ENCODE measurements at places on chromosomes 7 and 10. TPM values are rescaled to one million over a fixed set of nuclear protein-coding genes. Genes with fewer than 3 reads are reported as not detected.

Gene WNT8B
- 0.15 TPM for polyA plus RNA-seq

Gene POLR1F
- 15.9 TPM for polyA plus RNA-seq

Gene CLRN3
- polyA plus RNA-seq = not detected

Gene ETV1
- polyA plus RNA-seq = 32.8 TPM

DNA sequence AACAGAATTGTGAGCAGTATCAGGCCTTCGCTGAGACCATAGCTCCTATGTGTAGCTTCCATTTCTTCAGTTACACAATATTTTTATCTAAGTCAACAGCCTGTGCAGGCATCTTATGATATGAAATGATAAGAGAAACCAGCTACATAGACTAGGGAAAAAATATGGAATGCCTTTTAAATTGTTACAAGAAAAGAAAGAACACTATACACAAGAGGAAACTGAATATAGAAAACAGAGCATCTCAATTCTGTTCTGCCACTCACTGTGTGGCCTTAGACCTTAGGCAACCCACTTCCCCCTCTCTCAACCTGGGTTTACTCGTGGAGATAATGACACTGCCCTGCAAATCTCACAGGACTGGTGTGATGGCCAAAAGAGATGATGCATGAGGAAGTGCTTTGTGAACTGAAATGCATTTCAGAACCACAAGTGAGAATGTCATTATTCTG is 132.9 kb downstream of the LRRN3 start:
- DNase-seq = no peak

DNA sequence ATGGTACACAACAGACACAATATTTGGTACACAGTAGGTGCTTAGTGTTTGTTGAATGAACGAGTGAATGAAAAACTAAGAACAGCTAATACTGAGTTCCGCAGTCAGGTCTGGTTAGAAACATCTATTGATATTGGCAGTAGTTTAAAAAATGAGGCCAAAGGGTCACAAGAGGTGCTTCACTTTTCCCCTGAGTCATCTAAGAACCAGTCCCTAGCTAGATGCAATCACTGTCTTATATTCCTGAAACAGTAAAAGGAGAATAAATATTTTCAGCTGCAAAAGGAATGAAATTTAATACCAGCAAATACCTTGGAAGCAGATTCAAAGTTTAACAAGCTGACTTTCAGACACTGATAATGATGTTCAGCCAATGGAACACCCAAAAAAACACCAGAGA is 54.5 kb downstream of the SCRN1 start:
- DNase-seq = no peak

GRCh38 chr7:132226046-132226956 is 350.0 kb downstream of the PLXNA4 start:
- DNase-seq = peak; percentile 21

GRCh38 chr10:17166699-17167098 is 34.8 kb downstream of the TRDMT1 start:
- DNase-seq = no peak

DNA sequence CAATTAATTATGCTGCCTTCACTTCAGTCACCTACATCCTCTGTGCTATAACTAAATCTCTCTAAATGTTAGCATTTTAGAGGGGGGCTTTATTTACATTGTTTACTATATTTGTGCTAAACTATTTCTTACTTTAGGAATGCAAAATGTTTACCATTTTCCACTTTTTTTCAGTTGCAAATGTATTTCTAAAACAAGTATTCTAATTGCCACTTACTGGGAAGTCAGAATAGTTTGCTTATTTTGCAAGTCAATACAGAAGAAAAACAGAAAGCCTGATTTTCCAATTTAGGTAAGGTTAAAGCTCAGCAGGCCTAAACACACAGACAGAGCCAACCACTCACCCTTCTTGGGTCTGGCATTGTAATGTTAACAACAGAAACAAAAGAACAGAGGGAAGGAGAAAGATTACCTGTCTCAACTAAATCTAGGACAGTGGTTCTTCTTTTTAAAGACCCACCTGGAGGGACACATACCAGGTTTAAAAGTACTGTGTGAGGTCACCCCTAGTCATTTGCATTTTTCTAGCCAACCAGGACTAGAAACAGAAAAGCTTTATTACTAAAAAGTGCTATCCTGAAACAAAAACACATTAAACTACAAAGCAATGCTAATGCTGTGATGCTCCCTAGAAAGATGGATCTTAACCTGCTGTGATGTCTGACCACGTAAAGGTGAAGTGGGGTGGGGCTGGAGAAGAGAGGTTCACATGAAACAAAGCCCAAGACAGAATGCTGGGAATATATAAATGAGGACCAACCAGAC is 178.2 kb downstream of the SLC25A13 start:
- DNase-seq = no peak

DNA sequence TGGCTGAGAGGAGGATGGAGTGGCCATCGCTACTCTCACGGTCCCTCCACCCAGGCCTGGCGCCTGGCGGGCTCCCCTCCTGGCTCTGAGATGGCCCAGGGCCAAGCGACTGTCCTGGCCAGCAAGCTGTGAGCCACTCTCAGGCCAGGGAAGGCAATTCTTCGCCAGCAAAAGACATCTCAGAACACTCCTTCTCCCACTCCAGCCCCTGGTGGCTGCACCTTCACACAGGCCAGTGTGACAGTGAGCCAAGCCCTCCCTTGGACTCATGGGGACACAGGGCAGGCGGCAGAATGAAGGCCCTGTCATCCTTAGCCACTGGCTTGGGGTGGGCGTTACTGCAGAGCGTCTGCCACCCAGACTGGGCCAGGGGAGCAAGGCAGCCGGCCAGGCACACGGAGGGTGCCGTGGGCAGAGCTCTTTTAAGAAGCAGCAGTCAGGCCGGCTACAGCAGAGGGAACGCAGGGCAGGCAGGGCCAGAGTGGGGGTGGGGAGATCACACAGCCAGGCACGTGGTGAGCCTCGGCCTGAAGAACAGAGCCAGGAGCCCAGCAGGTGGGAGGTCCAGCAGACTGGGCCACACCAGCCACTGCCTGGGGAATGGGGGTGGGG is 14.4 kb downstream of the STK32C start:
- no peak for DNase-seq

DNA sequence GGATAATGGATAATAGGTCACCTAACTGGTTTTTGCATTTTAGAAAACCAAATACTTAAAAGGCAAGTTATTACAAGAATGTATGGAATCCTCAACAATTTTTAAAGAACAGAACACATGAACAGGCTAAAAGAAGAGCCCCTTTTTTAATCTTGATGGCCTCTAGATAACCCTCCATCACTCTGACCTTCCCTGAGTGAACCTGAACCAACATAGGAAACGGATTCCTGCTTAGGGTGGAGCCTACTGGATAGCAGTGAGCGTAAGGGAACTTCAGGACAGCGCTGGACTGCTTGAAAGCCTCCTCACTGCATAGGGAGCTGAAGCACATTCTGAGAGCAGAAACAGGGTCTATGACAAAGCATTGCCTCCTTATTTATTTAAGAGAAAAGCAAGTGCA is 20.5 kb downstream of the TRPV5 start:
- DNase-seq = no peak

- no peak for DNase-seq
Observed at GRCh38 chr10:48209241-48209640, 65.3 kb downstream of the FRMPD2 start.

All from muscle of arm (tissue), 14 donors.